ENCODE measurements at places on chromosomes 2 and 18.
A peak's percentile ranks its signal among the peaks of the same experiment; 100 is the strongest.

GRCh38 chr2:232689152-232689910 lies 7.8 kb upstream of the GIGYF2 start:
- DNase-seq = peak; percentile 42

GRCh38 chr2:20481798-20482405 lies 35.0 kb downstream of the RHOB start:
- DNase-seq = no peak

DNA sequence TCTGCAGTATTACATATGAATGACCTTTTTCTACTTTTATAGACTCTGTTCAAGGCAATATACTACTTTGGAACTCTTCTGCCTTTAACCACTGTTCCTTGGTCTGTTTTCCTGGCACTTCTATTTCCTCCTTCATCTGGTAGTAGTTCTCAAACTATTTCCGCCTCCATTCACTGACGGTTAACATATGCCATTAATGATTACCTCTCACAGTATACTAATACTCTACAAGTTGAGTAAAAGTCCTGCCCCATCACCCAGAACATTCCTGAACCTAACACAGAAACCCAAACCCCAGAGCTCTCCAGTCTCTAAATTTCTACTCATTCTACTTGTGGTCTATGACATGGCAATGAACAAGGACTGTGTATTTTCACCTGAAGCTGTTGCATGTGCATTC lies 4.5 kb downstream of the GFPT1 start:
- no peak for DNase-seq

DNA sequence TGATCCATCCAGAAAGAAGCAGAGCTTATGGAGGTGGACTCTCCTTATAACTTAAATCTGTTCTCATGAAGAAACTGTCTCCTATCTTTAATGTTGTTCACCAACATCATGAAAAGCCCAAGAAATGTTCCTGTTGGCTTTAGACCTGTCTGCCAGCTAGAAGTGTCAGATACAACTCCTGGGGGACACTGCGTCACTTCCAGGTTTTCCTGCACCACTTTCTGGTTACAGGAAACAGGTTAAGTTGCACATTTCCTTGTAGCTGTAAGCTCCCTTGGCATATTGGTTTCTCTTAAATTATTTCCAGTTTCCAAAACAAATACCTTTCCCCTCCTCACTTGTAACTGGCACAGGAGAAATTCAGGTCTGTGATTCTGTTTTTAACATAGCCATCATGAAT lies 2.9 kb downstream of the CEP68 start:
- no peak for DNase-seq
